Left ventricle myocardium superior (tissue), 1 donor: ENCODE measurements at places on chromosomes 4 and X.

GRCh38 chr4:8912506-8912905, 40.9 kb upstream of the HMX1 start:
- DNase-seq = no peak

- DNase-seq = no peak
Measured at GRCh38 chr4:71222661-71223060, 116.2 kb upstream of the SLC4A4 start.

GRCh38 chr4:83658806-83659205, 122.9 kb downstream of the GPAT3 start:
- DNase-seq = no peak

DNA sequence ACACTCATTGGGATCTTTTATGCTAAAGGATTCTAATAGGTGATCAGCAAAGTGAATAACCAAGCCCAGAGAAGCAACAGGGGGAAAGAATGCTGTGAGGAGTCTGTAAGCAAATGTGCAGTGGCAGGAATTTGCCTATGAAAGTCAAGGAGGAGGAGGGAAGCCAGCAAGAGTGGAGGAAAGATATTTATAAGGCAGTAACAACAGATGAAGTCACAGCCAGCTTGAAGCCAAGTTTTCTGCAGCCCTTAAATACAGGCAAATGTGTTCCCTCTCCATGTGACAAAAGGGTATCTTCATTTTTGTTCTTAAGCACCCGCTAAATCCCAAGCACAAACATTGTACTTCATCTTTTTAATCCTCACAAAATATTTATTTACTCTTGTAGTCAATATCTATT, 275.0 kb upstream of the CLNK start:
- no peak for DNase-seq

GRCh38 chr4:78768452-78769180, 7.5 kb upstream of the BMP2K start:
- DNase-seq = no peak

DNA sequence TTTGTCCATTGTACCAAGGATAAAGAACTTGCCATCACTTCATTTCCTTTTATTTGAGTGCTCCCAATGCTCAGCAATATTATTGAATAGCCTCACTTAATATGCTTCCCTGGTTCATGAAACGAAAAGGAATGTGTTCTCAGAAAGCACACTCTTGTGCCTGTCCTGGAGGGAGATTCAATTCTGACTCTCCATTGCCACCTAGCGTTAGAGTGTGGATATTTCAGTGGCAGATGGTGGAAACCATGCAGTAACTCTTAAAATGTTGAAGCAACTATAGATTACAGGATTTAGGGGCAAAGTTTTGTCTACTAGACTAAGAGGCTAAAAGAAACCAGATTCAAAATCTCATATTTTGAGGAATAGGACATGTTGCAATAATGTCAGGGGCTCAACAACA, 36.0 kb downstream of the GAB3 start:
- no peak for DNase-seq

DNA sequence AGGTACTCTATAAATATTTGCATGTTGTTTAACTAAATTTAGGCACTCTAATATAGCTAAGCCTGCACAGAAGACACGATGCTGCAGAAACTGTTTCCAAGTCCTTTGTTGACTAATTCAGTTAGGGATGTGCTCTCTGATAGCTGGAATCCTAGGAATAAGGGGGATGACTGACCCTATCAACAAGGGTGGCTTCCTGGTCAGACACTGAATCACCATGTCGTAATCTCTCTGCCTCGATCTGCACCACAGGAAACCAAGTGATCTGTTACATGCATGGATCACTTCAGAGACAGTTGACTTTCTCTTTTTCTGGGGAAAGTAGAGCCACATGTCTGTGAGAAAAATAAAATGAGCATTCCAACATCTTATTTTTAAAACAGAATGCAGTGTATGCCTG, 169.1 kb downstream of the GUCY2F start:
- no peak for DNase-seq

GRCh38 chr4:1794809-1795298, 1.8 kb downstream of the FGFR3 start:
- no peak for DNase-seq

- DNase-seq = no peak
Measured at GRCh38 chrX:65900850-65901844, 138.7 kb downstream of the VSIG4 start.

- no peak for DNase-seq
Measured at GRCh38 chr4:122450847-122451246, 5.7 kb downstream of the IL2 start.

GRCh38 chr4:155474758-155475157, 98.0 kb upstream of the MAP9 start:
- no peak for DNase-seq

DNA sequence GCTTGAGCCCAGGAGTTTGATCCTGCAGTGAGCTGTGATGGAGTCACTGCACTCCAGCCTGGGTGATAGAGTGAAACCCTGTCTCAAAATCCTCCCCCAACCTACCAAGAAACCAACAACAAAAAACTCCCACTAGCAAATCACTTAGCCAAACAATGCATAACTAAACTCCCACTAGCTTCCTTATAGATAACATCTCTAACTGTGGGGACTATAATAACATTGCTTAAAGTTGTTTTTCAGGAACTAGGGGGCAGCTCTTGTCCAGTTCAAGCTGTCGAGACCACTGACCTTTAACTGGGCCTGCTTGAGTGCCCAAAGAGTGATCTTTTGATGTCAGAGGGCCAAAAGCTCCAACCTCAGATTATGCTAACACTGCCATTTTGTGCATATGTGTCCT, 81.7 kb downstream of the FREM3 start:
- DNase-seq = no peak

- DNase-seq = no peak
Measured at GRCh38 chr4:118867311-118868067, 21.2 kb upstream of the SYNPO2 start.

GRCh38 chr4:92847026-92847425, 543.3 kb downstream of the GRID2 start:
- no peak for DNase-seq

DNA sequence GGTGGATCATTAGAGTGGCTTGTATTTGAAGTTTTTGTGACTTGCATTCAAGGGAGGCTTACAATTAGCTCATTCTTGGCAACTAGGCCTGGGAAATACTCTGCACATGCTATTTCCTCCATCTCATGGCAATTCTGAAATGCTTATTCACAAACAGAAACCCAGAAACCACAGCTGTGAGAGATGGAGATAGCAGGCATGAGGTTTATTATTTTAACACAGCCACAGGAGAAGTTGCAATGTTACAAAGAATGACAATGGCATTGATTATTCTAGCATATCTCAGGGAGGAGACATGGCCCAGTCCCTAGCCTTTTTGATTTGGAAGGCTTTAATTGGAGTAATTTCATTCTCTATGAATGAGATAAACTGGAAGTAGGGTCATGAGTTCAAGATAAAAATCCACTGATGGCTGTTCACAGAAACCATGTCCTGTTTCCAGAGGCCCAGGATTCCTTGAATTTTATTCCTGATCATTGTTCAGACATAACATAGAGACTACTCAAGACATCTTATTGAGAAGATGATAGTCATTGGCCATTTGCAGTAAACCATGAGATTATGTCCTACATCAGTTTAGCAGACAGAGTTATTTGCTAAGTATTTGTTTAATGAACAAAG, 123.9 kb downstream of the MID1 start:
- no peak for DNase-seq

GRCh38 chr4:14428125-14428524, 574.2 kb upstream of the CPEB2 start:
- no peak for DNase-seq

GRCh38 chr4:170428929-170429328, 339.2 kb upstream of the AADAT start:
- no peak for DNase-seq

GRCh38 chr4:88320780-88321373, 36.5 kb upstream of the PPM1K start:
- no peak for DNase-seq
